ENCODE measurements at places on chromosomes 7 and 10. TPM values are rescaled to one million over a fixed set of nuclear protein-coding genes. Genes with fewer than 3 reads are reported as not detected.
A peak's percentile ranks its signal among the peaks of the same experiment; 100 is the strongest.

GRCh38 chr10:127948791-127949190, 41.9 kb downstream of the PTPRE start:
- H3K27ac ChIP-seq: no peak overlapping the region
- DNase-seq: no peak

GRCh38 chr10:72421885-72422540, 67.3 kb upstream of the DNAJB12 start:
- H3K27me3 ChIP-seq: no peaks in the 10 kb centered on the region
- no peak overlapping the region for H3K4me3 ChIP-seq
- DNase-seq: no peak
- H3K27ac ChIP-seq: no peak overlapping the region
- H3K36me3 ChIP-seq: peaks cover 25% of the 10 kb centered on the region

GRCh38 chr7:44985900-44986217, 7.0 kb upstream of the MYO1G start:
- no peaks in the 10 kb centered on the region for H3K27me3 ChIP-seq
- H3K4me1 ChIP-seq: peaks cover 61% of the 10 kb centered on the region
- H3K4me3 ChIP-seq: peak overlapping the region; percentile 98
- DNase-seq: no peak

GRCh38 chr10:102152545-102152890, 329 bp downstream of the NOLC1 start:
- DNase-seq: peak; percentile 68
- peaks cover 60% of the 10 kb centered on the region for H3K36me3 ChIP-seq
- no peaks in the 10 kb centered on the region for H3K27me3 ChIP-seq
- H3K4me1 ChIP-seq: peaks cover 50% of the 10 kb centered on the region

DNA sequence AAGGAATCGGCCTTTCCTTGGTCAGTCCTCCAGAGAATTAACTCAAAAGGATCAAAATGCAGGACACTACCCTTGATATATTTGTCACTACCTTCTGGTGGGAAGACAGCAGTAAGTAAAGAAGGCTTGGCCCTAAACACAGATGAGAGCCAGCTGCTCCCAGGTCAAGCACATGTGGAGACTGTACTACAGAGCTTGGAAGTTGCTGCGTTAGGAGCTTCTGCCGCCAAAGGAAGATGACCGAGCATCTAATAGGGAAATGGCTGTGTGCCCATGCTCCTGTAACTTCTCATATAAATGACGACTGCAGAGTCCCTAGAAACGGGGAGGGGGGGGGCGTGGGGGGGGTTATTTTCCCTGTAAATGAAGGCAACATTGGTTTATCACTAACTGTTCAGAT, 59.0 kb downstream of the PODXL start:
- H3K36me3 ChIP-seq: peaks cover 8% of the 10 kb centered on the region
- peaks cover 23% of the 10 kb centered on the region for H3K4me1 ChIP-seq
- H3K27me3 ChIP-seq: no peaks in the 10 kb centered on the region
- H3K27ac ChIP-seq: no peak overlapping the region
- no peak for DNase-seq

DNA sequence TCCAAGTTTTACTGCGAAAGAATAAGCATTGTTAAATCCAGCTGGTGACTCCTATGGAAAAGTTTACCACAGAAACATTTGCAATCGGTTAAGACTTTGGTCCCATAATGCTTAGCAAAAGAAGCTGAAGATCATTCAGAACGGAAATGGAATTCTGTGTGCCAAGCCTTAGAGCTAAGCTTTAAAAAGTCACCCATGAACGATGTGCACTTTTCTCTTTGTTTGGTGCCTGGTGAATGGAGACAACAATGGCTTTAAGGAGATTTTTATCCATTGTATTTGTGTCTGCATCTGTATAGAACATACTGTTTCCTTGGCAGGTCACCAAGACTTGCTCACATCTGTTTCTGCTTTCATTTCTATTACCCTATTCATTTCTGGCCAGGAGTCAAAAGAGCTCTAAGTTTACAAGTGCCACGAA, 26.3 kb upstream of the COL1A2 start:
- H3K27me3 ChIP-seq: peaks cover 3% of the 10 kb centered on the region
- H3K4me3 ChIP-seq: no peak overlapping the region
- H3K27ac ChIP-seq: no peak overlapping the region
- no peaks in the 10 kb centered on the region for H3K36me3 ChIP-seq

The WEE2 gene
- total RNA-seq: not detected

The GRM3 gene
- total RNA-seq: not detected

Data from activated CD8-positive, alpha-beta memory T cell treated with anti-CD3 and anti-CD28 coated beads, Interleukin-2, amount 10 ng/mL, durations not matched to agents 7 days and 5 days (primary cell).